ENCODE measurements at places on chromosomes 6 and 20.

GRCh38 chr6:150081702-150082101 lies 12.8 kb upstream of the ULBP3 start:
- DNase-seq = no peak

DNA sequence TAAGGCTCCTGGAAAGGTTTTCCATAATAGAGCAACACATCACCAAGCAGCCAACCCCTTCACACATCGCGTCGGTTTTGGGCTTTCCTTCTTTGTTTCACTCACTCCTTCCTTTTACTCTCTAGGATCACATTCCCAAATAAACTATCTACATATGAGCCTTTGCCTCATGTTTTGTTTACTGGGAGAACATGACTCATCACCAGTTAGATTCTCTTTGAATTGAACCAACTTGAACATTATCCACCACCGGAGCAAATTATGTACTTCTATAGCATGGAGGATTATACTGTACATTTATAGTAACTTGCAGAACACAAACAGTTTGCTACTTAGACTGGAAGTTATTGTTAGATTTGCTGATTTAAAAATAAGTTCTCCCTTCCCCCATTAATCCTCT lies 41.0 kb downstream of the SAMD5 start:
- no peak for DNase-seq

DNA sequence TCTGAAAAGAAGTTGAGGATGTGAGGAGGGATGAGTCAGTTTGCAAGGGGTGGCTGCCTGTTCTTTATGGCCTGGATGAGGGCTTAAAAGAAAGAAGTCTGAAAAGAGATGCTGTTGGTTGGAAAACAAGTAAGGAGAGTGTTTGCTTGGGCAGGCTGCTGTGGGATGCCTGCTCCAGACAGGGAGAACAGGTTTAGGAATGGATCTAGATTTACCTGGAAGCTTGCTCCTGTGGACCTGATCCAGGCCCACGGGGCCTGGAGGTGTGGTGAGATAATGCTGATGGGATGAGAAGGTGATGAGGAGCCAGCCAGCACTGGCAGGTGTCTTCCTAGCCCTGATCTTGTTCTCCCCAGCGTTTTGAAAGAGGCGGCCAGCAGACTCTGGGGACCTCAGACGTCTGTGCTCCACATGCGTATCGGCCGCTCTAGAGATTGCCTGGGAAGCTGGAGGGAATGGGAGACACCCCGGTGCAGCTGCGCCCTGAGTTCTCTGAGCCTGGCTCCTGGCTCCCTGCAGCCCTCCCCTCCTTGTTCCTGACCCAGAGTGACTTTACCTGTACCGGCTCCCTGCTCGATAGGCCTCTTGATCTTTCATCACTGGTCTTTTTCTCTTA lies 331.3 kb downstream of the ZFAND3 start:
- DNase-seq = no peak

DNA sequence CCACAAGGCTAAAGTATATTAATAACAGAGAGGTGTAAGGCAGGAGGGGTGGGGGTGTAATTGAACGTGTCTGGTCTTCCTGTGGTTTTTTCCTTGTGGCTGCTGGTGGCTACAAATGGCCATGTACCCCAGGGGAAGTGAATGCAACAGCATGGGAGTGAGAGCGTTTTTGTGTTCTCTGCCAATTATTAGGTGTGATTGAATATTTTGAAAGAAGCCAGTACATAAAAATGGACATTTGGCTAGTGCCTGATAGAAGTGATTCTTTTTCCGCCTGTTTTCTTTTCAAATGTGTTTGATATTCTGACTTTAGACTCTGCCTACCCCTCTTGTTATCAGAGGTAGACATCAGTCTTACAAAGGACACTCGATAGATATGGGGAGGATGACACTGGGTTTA lies 141.3 kb downstream of the PRL start:
- no peak for DNase-seq

GRCh38 chr20:20839771-20840170 lies 127.3 kb upstream of the RALGAPA2 start:
- peak; percentile 13 for DNase-seq

- DNase-seq = peak; percentile 21
Measured at GRCh38 chr20:17538517-17539170, 7.5 kb upstream of the BFSP1 start.

DNA sequence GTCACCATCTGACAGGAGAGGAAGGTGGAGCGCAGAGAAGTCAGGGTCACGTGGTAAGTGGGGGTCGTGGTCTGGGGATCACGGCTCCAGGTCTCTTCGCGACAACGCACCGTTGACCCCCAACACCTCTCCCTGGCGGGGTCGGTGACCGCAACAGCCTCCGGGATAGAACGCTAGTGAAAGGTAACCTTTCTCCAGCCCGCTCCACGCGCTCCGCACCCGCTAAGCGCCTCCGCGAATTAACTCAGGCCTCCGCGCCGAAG lies 600 bp upstream of the SYNJ2 start:
- DNase-seq = no peak

GRCh38 chr6:35188886-35189285 lies 24.9 kb upstream of the SCUBE3 start:
- no peak for DNase-seq

DNA sequence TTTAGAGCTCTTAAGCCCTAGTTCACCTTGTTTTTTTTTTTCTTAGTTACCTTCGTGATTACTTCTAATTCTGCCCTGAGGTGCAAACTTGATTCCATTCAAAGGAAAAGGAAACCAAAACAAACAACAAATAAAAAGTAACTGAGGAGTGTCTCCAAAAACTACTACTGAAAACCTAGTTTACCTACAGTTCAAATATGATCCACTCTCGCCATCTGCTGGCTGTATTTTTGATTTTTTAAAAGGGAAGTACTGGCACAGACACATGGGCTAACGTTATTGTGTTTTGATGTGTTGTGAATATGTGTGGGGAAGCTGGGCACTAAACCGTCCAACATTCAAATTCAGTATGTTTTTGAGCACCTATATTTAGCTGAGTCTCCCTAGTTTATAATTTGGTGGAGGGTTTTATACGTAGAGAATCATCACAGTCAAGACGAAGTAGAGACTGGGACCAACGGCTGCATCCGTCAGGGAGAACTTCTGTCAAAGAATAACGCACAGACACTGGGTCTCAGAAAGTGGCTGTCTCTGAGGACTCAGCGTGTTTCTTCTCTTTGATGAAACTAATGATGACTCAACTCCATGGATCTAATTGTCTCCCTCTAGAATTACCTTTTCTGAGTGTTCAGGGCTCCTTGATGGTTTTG lies 373.5 kb upstream of the BTBD3 start:
- DNase-seq = peak; percentile 70

DNA sequence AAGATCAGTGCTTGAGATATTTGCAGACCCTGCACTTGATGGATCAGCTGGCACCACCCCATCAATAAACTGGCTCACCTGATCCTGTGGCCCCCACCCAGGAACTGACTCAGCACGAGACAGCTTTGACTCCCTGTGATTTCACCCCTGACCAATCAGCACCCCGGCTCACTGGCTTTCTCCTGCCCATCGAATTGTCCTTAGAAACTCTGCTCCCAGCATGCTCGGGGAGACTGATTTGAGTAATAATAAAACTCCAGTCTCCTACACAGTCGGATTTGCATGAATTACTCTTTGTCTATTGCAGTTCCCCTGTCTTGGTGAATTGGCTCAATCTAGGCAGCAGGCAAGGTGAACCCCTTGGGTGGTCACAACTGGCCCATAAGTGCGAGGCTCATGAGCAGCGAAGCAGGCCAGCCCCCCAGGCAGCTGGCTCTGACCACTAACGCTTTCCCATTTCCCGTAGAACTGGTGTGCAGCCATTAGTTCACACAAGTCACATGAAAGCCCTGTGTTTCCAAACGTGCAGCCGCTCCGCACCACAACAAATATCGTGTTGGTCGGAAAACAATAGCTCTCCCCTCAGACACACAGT lies 79.6 kb downstream of the RSPH3 start:
- DNase-seq = no peak

DNA sequence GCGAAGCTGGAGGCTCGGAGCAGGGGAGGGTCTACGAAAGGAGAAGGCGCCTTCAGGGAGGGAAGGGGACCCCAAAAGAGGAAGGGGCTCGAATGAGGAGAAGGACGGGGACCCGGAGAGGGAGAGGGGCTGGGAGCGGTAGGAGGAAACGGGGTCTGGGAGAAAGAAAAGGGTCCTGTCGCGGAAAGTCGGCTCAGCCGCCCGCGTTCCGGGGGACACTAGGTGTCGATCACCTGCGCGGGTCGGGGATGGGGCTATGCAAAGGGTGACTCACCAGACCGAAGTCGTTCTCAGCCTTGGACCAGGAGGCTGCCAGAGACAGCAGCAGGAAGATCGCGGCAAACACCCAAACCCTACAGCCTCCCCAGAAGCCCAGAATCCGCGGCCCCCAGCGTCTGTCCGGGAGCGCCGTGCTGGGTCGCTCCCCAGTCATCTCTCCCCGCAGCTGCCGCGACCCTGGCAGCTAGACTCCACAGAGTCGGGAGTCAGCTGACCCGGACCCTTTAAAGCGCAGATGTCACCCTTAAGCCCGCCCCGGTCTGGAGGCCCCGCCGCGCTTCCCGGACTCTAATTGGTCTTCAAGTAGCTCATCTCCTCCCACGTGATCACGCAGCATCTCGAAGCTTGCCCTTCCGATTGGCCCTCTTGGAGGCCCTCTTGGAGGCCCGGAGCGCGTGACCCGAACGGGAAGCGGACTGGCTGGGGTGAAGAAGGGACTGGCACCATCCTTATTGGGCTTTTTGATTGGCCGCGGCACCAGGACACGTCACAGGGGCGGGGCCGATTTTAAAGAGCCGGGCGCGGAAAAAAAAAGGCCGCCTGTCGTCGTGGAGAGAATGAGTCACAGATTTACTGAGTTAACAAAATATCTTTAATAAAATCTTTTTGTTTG lies at the start of gene NEU1:
NEU1 (minus strand) TSS at position 478 of the 892 bp plus-strand sequence; CDS start at position 433, 45 bp downstream.
- peak; percentile 100 for DNase-seq

GRCh38 chr6:150775415-150776203 lies 89.9 kb upstream of the MTHFD1L start:
- DNase-seq = no peak

- DNase-seq = no peak
Measured at GRCh38 chr6:152976749-152977148, 6.1 kb downstream of the FBXO5 start.

GRCh38 chr6:52537001-52537753 lies 39.7 kb downstream of the TRAM2 start:
- DNase-seq = no peak

DNA sequence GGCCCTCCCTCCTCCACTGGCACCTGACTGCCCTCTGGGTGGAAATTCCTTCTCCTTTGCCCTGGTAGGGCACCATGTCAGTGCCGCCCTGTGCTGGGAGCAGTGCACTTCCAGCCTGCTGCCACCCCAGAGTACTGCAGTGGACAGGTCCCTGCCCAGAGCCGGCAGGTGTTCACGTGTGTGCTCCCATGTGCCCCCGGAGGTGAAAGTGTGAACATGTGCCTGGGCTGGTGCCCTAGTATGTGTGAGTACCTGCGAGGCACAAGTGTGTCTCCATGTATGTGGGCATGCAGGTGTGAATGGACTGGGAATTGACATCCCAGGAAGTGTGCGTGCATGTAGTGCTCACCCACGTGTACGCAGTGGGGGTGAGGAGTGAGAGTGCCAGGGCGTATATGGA lies 29.4 kb downstream of the SDCBP2 start:
- no peak for DNase-seq

- DNase-seq = peak; percentile 11
Measured at GRCh38 chr6:26401987-26402658, at the start of gene BTN3A1. Gene BTN3A1, plus strand, starts transcription at chr6:26402275. Its CDS starts 3,289 bp downstream, at chr6:26405564.

- no peak for DNase-seq
Measured at GRCh38 chr6:30767158-30767943, 23.0 kb upstream of the IER3 start.

DNA sequence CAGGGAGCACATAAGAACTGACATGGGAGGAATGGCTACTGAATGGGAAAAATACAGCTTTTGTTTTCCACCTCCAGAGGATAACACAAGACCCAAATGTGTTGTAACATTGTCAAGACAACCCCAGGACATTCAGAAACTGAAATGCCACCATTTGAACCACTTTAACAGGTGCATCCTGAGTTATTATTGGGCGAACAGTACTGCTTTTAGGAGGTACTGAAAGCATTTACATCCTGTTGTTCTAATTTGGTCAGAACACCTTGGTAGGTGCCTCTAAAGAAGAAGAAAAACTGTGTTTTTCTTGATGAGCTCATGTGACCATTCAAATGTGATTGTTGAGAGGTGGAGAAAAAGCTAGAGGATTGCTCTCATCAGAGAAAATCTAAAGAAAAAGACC lies 6.4 kb upstream of the TXNDC5 start:
- DNase-seq = no peak

- no peak for DNase-seq
Measured at GRCh38 chr20:61306937-61307475, 54.9 kb downstream of the CDH4 start.

DNA sequence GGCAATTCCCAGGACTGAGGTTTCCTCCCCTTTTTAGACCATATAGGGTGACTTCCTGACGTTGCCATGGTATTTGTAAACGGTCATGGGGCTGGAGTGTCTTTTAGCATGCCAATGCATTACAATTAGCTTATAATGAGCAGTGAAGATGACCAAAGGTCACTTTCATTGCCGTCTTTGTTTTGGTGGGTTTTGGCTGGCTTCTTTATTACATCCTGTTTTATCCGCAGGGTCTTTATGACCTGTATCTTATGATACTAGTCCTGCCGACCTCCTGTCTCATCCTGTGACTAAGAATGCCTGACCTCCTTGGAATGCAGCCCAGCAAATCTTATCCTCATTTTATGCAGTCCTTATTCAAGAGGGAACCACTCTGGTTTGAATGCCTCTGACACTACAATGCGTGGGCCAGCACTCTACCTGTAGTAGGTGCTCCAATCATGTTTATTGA lies 190.1 kb downstream of the KCNQ5 start:
- no peak for DNase-seq

DNA sequence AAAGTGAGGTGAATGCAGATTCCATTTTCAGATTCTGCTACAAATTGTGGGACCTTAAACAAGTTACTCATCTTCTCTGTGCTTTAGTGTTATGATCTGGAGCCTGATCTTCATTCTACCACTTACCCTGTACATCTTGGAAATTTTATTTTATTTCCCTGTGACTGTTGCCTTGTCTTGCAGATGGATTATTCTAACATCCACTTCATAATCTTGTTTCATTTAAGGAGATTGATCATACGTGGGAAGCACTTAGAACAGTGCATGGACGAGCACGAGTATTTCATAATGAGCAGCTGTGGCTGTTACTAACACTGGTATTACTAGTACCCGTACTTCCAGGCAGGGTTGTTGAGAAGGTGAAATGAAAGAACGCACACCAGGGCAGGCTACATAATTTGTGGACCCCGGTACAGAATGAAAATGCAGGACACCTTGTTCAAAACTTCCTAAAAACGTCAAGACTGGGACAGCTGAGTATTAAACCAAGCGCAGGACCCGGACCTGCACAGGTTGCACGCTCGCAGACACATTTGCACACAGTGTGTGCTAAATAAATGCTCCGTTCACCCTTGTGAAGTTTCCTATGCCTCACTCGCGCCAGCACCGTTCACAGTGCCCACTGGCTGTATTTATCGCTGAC lies 535 bp upstream of the CCDC170 start:
- DNase-seq = no peak

- DNase-seq = no peak
Measured at GRCh38 chr6:20604159-20604558, 69.9 kb downstream of the CDKAL1 start.

GRCh38 chr6:121549736-121550135 lies 114.3 kb downstream of the GJA1 start:
- no peak for DNase-seq
